Fibroblast of skin of right biceps (primary cell): ENCODE measurements at places on chromosomes 13 and 19.

- peak; percentile 78 for DNase-seq
Observed at GRCh38 chr19:3343619-3344502, 22.5 kb upstream of the NFIC start.

DNA sequence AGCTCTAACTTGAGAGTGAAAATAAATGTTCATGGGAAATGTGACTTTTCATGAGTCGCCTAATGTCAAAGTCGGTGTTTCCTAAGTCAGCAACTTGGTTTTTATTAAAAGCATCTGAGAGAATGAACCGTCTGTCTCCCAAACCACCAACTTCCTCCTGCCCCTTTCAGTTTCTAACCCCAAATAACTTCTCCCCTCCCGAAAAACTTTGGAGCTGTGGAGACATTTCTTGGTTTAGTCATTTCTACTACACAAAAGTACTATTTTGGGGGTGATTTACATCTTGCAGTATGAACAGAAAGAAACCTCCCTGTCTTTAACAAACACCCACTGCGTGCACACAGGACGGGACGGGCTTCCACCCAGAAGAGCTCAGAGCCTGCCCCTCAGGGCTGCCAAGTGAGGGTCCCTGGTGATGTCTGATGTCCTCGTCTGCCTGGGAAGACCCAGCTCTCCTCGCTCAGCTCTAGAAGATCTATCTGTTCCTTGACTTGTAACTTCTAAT lies 65.0 kb downstream of the RASA3 start:
- peak; percentile 88 for DNase-seq

- DNase-seq: no peak
Observed at GRCh38 chr19:10006752-10007323, 3.5 kb downstream of the COL5A3 start.

GRCh38 chr13:75691183-75691582 lies 55.1 kb downstream of the LMO7 start:
- DNase-seq: no peak

GRCh38 chr19:50309396-50310125 lies 19.6 kb downstream of the KCNC3 start:
- no peak for DNase-seq

GRCh38 chr13:38775085-38775484 lies 88.2 kb downstream of the FREM2 start:
- DNase-seq: no peak

DNA sequence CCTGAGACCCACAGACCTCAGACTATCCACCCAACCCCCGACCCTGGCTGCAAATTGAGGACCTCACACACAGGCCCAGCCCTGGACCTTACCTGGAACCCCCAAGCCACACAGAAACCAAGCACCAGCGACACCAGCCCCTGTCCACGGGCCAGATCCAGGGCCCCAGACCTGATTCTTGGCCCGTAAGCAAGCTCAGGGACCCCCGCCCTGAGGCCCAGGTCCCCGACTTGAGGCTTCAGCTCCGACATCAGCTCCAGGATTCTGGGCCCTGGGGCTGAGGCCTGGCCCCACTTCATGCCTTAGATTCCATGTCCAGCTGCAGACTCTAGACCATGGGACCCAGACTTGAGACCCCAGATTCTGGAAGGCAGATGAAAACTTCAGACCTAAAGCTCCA lies 6.3 kb downstream of the TTYH1 start:
- DNase-seq: no peak

DNA sequence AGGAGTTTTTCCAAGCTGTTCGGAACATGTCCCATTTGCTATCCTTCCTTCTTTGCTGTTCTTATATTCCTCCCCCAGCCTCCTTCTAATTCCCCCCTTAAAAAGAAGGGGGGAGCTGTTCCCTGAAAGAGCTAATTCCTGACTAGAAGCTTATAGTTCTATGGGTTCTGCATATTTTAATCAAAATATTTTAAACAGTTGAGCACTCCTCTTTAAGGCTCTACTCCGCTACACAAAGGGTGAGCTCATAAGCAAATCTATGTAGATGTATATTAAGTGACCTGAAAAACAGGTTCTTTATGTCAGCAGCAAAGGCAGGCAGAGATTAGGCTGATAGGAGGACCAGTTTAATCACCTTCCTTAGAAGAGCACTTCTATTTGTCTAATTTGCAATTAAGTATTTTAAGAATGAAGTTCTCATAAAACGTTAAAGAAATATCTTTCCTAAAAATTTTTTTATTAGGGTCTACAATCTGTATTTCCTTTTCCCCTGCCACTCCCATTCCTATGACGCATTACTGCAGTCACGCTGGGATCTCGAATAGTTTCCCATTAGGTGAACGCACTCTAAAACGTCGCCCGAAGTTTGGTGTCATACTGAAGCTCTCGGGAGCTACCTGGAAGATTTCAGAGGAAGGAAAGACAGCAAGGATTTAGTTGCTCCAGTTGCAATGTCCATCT lies 5.2 kb downstream of the EFNB2 start:
- peak; percentile 62 for DNase-seq
